ENCODE measurements at places on chromosomes 12 and 14.

GRCh38 chr12:122020795-122021192 is 890 bp upstream of the BCL7A start:
- no peak for DNase-seq

DNA sequence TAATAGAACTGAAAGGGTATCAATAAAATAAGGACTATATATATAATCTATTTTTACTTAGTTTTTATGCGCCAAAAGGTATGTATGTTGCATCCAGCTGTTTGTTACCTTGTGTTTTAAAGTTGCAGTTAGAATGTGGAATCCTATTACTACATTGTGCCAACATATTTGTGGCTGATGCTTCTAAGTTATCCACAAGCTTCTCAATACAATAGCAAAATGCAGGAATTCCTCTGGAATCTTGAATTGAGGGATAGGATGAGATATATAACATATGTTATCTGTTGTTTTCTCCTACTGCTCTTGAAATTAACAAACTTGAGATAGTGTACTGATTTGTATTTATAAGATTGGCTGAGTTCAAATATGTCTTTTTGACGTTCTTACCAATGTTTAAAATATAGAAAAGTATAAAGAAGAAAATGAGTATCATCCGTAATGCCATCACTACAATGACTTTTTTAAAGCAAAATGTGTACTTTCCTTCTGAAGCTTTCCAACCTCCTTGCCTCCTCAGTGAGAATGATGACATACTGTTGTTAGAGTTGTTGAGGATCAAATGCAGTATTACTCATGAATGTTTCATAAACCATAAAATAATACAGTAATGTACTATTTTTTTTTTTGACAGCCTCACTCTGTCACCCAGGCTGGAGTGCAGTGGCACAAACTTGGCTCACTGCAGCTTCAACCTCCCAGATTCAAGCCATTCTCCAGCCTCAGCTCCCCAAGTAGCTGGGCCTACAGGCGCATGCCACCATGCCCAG is 6.6 kb downstream of the RAP1B start:
- DNase-seq: no peak

GRCh38 chr12:6961695-6962284 is 8.7 kb downstream of the PHB2 start:
- no peak for DNase-seq

- no peak for DNase-seq
Observed at GRCh38 chr14:52175982-52176502, 91.5 kb upstream of the PTGDR start.

GRCh38 chr12:132866251-132866828 is 21.1 kb downstream of the CHFR start:
- no peak for DNase-seq

Measured in stimulated activated CD4-positive, alpha-beta T cell treated with anti-CD3 and anti-CD28 coated beads, Interleukin-15, amount 100 ng/mL, for 1 hour (primary cell).